Inflammatory macrophage treated with lipopolysaccharide for 1 hour (primary cell): ENCODE measurements at places on chromosomes 3 and 15.

GRCh38 chr15:60573936-60574335 lies 95.0 kb upstream of the ICE2 start:
- DNase-seq: no peak

DNA sequence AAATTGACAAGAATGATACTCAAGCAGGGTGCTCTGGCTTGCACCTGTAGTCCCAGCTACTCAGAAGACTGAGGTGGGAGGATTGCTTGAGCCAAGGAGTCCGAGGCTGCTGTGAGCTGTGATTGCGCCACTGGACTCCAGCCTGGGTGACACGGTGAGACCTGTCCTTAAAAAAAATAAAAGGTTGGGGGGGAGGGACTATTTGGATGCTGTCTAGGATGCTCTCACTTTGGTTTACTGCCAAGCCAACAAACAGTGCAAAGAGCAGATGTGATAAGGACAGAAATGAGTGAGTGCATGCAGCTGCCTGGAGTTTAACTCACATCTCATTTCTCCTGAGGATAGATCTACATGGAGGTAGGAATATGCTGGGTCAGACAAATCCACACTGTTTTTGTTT lies 130.0 kb downstream of the FRMD4B start:
- no peak for DNase-seq

GRCh38 chr3:123481722-123482457 lies 33.0 kb upstream of the ADCY5 start:
- DNase-seq: no peak

- no peak for DNase-seq
These were observed 20.1 kb downstream of the FAM3D start for GRCh38 chr3:58646503-58646902.
